Activated T-helper 1 cell treated with Interleukin-2 at 50 U/mL for 16 hours (primary cell): ENCODE measurements at places on chromosomes 16 and 17.

GRCh38 chr17:45366691-45367090, 49.9 kb upstream of the MAP3K14 start:
- no peak for DNase-seq

- DNase-seq = no peak
Measured at GRCh38 chr17:36500745-36501225, 14.3 kb downstream of the ZNHIT3 start.

DNA sequence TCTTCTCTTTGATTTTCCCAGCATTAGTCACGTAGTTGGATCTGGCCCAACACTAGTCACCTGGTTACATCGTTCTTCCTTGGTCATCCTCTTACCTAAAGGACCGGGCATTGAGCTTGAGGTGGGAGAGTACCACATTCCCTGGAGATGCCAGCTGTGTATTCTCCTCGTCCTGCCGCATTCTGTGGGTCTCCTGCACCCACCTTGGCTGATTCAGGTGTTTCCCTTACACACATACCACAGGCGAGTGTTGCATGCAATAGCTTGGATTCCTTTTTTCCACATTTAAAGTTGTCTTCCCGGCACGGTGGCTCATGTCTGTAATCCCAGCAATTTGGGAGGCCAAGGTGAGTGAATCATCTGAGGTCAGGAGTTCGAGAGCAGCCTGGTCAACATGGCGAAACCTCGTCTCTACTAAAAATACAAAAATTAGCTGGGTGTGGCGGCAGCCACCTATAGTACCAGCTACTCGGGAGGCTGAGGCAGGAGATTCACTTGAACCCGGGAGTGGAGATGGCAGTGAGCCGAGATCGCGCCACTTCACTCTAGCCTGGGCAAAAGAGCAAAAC, 21.6 kb upstream of the CLEC18C start:
- no peak for DNase-seq

DNA sequence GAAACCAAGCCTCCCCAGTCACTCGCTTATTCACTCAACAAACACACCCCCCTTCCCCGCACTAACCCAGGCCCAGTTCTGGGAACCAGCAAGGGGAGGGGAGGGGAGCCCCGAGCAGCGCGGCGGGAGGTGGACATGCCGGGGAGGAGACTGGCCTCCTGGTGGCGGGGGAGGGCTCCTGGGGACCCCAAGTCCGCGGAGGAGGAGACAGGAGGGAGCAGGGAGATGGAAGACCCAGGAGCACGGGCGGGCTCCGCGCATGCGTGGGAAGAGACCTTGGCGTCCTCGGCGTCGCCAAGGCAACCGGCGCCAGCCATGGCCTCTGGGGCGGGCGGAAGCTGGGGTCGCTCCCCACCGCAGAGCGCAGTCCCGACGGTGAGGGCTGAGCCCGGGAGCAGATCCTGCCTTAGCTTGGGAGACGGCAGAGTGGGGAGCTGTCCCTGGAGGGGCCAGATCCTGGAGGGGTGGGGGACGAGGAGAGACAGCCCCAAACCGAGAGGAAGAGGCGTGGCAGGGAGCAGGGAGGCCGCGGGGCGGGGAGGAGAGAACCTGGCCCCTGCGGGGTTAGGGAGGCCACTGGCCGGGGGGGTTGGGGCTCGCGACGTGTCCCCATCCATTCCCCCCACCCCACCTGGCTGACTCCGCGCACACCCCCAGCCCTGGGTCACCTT, at the start of gene PRR29:
Gene PRR29 (plus strand): TSS at position 302 of the 671 bp plus-strand sequence. CDS start 14 bp downstream, at position 316.
- peak; percentile 69 for DNase-seq

- DNase-seq = peak; percentile 12
Measured at GRCh38 chr17:28612936-28613872, 781 bp downstream of the RSKR start.

DNA sequence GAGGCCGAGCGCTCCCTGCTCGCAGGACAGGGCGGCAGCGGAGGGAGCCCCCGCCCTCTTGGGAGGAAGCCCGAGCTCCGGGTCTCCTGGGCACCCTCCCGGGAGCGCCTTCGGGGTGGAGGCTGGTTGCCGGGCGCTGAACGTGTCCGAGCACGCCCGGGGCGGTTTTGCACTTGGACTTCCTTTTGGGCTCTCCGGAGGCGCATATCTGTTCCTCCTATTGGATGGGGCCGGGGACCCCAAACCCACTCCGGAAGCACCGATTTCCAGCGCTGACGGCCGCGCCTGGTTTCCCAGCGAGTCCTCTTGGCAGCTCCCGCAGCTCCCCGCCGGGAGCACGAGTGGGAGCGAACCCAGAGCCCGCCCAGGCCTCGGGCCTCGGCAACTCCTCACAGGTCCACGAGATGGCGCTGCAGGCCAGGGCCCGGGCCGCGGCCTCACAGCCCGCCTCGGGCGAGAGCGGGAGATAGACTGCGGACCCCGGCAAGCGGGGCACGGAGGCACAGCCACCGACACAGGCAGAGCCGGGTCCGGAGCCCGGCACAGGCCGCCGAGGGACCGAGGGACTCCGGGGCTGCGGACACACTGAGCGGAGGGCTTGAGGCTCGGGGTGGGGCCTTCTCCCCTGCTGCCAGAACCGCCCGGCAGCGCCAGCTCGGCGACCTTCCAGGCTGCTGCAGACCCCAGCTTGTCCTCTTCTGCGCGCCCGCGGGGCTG, 12.7 kb downstream of the TBX2 start:
- peak; percentile 65 for DNase-seq

DNA sequence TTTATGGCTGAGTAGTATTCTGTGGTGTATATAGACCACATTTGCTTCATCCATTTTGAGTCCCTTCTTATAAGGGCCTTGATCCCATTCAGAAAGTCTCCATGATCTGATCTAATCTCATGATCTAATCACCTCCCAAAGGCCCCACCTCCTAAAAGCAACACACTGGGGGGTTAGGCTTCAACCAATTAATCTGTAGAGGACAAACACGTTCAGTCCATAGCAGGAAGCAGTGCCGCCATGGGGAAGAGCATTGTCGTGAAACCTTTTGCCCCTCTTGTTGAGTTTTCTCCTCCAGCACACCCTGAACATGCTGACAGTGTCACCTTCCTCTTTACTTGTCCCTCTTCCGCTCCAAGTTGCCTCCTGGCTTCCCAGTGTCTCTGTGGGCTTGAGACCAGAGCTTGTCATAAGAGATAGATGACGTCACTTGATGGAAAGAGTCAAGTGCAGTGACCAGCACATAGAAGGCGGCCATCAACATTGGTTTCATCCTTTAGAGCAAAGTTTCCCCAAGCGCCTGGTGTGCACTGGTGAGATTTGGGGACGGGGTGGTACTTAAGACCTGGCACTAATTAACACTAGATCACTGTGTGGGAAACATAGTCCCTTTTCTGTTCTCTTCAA, 74.1 kb downstream of the PRKCB start:
- DNase-seq = no peak

DNA sequence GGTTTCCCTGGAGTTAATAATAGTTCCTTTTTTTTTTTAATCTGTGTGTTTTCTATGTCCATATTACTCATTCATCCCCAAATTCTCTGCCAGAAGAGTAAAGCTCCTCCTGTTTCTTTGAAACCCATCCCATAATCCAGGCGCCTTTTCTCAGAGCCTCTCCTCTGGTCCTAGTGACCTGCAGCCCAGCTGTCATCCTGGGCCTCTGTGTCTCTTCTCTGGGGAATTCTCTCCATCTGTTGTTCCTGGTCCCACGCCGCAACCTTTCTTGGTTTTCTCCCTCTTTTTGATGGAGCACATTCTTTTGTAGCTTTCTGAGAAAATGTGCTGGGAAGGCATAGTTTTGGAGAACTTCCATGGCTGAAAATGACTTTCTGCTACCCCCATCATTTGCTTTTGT, 10.2 kb downstream of the KATNB1 start:
- no peak for DNase-seq

DNA sequence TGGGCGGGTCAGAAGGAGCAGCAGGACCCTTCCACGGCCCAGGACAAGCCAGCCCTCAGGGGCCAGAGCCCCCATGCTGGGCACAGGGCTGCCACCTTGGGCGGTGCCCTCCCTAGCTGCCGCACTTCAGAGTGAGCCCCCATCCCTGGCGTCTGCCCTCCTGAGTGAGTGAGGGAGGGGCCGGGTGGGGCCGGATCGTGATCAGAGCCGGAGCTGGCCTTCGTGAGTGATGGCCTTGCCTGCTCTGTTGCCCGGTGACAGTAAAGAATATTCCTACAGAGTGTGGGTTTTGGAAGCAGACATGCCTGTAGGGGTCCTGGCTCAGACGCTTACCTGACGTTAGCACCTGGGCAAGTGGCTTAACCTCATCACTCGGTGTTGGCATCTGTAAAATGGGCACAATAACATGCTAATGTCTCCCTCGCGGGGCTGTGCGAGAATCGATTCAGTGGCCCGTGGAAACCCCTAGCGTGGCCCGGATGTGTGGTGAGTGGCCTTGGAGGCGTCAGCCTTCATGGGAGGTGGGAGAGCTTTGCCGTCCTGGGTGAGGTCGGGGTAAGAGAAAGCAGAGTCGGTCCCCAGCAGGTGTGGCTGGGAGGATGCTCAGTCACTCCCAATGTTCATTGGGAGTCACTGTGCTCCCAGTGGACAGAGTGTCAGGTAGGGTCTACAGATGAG, 26.1 kb downstream of the JPH3 start:
- DNase-seq = no peak

DNA sequence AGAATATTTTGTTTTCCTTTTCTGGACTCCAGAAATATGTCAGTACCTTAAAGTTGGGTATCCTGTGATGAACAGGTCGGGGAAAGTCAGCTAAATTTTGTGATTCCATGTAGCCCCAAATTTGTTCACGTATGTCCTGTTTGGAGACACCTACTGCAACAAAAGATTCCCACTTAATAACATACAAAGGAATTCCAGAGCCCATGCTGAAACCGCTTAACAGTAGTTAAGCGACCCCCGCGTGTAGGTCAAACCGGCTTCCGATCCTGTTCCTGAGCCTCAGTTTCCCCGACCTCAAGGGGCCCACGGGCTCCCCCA, 477 bp downstream of the MTHFSD start:
- DNase-seq = no peak

DNA sequence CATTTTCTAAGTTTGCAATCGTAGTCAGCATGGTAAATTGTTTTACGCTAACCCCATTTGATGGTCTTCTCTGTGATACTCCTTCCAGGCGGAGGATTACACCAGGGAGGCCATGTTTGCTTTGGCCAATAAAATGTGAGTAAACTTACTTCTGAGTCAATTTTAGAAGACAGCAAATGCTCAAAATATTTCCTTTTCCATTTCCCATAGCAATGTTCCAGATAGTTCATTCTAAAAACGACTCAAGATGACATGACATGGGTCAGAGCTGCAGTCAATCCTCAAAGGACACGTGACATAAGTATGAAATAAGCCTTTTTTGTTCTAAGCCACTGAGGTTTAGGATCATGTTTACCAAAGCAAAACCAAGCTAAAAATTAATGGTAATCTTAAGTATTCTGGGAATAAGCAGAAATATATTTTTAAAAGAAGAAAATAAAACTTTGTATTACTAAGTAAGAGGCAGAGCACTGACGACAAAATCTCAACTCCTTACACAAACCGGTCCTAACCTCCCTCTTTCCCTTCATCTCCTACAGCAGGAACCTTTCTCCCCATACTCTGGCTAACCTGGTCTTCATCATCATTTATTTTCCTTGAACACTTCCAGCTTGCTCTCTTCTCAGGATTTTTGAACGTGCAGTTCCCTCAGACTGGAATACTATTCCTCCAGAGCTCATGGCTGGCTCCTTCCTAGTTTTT, 266.2 kb downstream of the CEP112 start:
- DNase-seq = no peak

DNA sequence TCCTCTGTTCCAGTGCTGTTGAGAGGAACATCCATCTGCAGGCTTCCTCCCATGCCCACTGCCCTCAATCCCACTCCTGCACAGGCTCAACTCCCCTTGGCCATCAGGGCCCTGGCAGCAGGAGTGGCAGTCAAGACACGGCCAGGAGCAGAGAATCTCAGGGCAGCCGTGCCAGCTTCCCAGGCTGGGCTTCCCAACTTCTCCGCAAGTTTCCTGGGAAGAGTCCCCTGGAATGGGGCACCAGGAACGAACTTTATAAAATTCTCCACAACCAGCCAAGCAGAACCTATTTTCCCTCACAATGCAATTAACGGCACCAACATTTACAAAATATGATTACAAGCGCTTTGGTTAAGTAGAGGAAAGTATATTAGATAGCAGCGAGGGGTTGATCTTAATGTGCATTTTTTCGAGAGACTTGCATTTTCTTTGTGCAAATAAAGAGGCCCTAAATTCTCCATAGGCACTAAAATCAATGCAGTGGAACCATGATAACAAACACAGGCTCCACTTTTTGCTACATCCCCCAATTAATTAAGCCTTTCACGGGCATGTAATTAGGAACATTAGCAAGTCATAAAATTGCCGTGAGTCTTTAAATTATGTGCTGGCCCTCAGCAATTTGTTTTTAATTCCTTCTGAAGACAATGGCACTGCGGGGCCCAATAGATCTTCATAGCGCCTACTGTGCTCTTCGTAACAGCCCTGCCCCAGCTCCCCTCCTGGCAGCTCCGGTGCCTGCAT, 99.9 kb upstream of the LHX1 start:
- no peak for DNase-seq

DNA sequence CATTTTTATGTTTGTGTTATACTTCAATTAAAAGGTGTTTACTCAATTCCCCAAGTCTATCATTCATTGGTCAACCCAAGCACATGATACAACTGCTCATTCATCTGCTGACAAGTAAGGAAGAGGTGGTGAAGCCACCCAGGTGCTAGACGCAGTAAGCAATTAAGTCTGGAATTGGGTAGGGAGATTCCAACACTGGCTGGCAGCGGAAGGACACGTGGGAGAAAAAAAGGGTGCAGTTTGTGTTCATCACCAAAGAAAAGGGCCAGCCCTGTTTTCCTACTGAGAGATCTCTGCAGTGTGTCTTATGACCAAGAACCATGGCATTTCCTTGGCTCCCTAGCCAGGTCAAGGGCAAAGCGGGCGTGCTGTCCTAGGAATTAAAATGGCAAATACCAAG, 11.8 kb upstream of the ZNF23 start:
- DNase-seq = no peak

GRCh38 chr17:50480854-50481490, 2.3 kb downstream of the RSAD1 start:
- no peak for DNase-seq

DNA sequence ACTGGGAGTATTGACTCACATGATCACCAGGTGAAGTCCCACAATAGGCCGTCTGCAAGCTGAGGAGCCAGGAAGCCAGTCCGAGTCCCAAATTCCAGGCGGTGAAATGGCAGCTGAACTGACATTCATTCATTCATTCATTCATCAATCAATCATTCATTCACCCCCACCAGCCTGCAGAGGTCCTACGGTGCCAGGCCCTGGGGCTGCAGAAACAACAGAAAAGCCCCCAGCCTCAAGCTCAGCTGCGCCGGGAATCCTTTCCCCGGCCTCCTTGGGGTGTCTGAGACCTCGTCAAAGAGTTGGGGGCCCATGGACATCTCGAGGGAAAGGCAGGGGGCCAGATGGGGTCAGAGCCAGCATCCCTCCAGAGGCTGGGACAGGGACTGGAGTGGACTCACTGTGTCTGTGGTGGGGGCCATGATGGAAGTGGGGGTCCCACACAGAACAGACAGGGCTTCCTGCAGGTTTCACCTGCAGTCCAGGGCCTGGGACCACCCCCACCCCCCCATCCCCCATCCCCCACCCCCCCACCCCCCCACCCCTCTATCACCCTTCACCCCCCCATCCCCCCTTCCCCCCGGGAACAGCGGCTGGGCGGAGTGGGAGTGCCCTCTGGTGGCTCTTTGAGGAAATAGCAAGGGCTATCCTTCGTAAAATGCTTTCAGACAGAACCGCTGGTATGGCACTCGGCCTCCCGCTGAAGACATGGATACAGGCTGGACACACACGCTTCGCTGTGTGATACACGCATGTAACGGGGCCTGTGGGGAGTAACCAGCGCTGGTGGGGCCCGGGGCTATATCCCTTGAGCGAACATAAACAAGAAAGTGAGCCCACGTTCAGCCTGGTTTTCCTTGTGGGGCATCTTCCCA, 8.5 kb upstream of the ZC3H18 start:
- peak; percentile 34 for DNase-seq

GRCh38 chr17:43454868-43455267, 28.9 kb upstream of the DHX8 start:
- no peak for DNase-seq
